Type B pancreatic cell (in vitro differentiated cells): ENCODE measurements at places on chromosomes 7 and 10. TPM values are rescaled to one million over a fixed set of nuclear protein-coding genes. Genes with fewer than 3 reads are reported as not detected.

- DNase-seq: no peak
Measured at GRCh38 chr10:132833421-132834111, 47.6 kb upstream of the NKX6-2 start.

Gene CYP26C1
- not detected in 2 replicates for total RNA-seq

GRCh38 chr10:127908106-127908958, 1.4 kb downstream of the PTPRE start:
- DNase-seq: no peak

Gene PON3
- total RNA-seq: 0.17 and 1.2 TPM in 2 replicates

DNA sequence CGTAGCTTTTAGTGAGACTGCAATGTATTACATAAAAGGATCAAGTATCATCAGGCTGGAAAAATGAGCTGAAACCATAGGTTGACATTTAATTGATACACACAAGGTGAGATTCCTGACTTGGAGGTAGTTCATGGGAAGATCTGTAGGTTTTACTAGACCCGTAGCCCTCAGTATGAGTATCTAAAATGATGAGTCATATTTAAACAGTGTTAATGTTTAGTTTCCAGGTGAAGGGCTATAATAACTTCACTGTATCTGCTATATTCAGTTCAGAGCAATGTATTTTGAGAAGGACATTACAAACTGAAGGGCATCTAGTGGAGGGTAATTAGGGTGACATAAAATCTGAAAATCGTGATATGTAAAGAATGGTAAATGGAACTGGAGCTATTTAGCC, 35.0 kb downstream of the ENTPD1 start:
- DNase-seq: no peak

DNA sequence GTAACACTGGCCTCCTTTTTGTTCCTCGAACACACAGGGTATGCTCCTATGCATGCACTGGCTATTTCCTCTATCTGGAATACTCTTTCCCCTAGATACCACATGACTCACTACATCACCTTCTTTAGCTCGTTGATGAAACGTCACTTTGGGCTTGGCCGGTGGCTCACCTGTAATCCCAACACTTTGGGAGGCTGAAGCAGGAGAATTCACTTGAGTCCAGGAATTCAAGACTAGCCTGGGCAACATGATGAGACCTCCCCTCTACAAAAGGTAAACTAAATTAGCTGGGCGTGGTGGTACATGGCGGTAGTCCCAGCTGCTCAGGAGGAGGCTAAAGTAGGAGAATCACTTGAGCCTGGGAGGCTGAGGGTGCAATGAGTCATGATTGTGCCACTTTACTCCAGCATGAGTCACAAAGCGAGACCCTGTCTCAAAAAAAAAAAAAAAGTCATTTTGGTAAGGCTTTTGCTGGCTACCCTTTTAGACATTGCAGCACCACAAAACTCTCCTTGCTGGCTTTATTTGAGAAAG, 14.5 kb downstream of the ANKIB1 start:
- DNase-seq: no peak

DNA sequence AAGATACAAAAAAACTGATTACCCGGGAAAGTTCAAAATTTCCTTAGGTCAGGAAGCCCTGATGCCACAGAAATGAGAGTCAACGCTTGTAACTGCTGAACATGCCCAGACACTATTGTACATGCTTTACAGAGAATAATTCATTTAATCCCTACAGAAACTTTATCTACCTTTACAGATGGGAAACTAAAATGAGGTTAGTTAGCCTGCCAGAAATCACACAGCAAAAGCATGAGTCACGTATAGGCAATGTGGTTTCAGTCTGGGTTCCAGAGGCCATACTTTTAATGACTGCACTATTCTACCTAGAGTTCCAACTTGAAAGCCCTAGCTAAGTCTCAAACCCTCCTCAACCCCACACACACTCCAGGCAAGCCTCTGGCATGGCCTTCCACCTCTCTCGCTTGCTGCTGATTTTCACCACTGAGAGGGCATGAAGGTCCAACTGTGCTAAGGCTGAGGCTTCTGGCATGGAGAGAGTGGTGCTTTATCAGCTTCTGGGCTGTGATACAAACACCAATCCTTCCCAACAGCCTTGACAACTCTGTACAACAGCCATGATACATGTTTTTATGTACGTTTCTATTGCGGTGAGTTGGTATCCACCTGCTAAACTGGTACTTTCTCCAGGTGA, 1011.2 kb upstream of the GHITM start:
- DNase-seq: no peak

- no peak for DNase-seq
Measured at GRCh38 chr7:134941185-134941900, 45.0 kb upstream of the AGBL3 start.

- DNase-seq: no peak
Measured at GRCh38 chr7:68678196-68678595, 920.1 kb upstream of the AUTS2 start.

Gene UCN3
- 1.2 and 3.4 TPM in 2 replicates for total RNA-seq

DNA sequence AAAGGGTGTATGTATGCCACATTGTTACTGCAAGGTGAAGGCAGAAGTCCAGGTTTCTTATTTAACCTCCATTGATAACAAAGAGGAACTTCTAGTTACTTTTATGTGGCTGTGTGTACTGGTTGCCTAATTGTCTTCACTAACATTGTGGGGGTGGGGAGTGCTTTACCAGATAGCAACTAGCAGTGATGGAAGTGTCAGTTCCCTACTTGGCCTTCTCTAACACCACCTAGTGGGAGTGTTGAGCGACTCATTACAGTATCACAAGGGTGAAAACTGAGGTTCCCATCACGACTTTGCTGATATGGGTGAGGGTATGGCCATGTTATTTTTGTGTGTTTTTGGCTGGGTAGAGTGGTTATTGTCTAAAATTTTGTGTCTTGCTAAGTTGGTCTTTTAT, 274.4 kb downstream of the THSD7A start:
- DNase-seq: no peak

Gene CYP3A7
- total RNA-seq: 0.46 and 2.3 TPM in 2 replicates

GRCh38 chr7:73615886-73616285, 8.4 kb downstream of the MLXIPL start:
- no peak for DNase-seq

DNA sequence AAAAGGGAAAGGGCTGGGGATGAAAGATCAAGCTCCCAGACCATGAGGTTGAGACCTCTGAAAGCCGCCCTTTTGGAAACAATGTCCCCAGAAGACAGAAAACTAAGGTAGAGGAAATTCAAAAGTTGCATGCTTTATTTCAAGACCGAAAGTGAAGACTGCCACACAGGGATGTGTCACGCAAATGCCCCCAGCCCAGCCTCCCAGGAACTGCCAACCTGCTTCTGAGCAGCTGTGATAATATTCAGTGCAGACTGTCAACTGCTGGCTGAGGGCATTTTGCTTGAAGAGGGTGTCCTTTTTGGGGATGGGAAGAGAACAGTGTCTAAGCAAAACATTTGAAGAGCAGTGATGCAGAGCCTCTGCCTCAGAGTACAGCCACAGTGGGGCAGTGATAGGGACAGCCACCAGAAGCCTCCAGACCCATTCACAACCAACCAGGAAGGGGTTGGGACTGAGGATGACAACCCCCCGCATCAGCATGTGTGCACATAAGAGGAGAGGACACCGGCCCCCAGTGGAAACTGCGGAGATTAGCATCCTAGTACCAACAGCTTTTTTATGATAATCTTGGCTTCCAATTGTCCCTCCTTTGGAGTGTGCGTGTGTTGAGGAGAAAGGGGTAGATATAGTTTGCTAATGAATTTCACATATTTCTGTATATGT, 34.7 kb upstream of the NFE2L3 start:
- DNase-seq: no peak

GRCh38 chr7:87818336-87818735, 57.8 kb downstream of the SLC25A40 start:
- no peak for DNase-seq

- no peak for DNase-seq
Measured at GRCh38 chr10:103543617-103544525, 50.4 kb downstream of the NEURL1 start.

Gene PAPSS2
- 21.1 and 23.8 TPM in 2 replicates for total RNA-seq

- no peak for DNase-seq
Measured at GRCh38 chr10:93813507-93814465, 56.0 kb downstream of the LGI1 start.

DNA sequence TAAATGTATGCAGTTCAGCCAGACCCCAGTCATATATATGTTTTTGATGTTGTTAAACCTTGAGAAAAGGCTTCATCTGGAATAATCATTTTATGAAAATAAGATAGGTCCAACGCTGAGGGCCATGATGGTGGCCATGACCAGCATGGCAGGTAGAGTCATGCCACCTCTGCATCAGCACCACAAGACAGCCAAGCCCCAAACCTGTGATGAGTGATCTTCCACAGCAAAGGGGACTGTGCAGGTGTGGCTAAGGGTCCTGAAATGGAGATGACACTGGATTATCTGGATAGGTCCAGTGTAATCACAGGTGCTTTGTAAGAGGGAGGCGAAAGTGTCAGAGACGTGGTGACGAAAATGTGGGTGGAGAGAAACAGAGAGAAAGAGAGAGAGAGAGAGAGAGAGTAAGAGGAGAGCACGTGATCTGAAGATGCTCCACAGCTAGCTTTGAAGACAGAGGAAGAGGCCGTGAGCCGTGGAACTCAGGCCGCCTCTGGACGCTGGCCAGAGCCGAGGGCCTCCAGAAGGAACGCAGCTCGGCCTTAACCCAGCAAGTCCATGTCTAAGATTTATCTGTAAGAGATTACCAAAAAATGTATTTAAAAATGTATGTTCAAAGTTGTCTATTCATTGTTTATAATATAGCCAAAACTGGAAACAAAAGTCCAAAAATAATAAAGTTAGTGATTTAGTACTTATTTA, 304.4 kb upstream of the SHH start:
- DNase-seq: no peak

DNA sequence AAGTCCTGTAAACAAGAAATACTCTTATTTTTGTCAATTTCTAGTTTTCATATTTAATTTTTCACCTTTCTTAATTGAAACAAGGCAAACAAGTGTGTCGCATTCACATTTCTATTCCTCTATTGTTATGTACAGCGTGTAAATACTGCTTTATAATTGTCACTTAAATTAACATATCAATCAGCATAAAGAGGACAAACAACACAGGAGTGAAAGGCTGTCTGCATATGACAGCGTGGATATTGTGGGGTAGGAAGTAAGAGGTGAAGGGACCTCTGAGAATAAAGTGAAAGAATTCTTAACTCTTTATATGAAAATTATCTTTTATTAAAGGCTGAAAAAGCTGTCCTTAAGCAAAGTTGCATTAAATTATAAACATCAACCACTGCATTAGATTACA, 797.9 kb upstream of the COBL start:
- no peak for DNase-seq

Gene SUGCT
- 5.8 and 7.1 TPM in 2 replicates for total RNA-seq

- DNase-seq: no peak
Measured at GRCh38 chr7:96778263-96778662, 68.6 kb upstream of the SEM1 start.
